Spleen (tissue), 13 donors: ENCODE measurements at places on chromosomes 7 and 10. TPM values are rescaled to one million over a fixed set of nuclear protein-coding genes. Genes with fewer than 3 reads are reported as not detected.

DNA sequence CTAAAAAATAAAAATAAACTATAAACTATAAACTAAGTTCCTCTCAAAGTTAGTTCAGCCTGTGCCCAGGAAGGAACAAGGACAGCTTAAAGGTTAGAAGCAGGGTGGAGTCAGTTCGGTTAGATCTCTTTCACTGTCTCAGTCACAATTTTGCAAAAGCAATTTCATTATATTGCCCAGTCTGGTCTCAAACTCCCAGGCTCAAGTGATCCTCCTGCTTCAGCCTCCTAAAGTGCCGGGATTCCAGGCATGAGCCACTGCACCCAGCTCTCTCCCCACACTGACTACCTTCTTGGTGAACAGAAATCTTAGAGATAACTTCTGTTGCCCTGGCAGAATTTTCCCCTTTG lies 146.3 kb upstream of the TRIM24 start:
- no peak for DNase-seq

GRCh38 chr7:22549667-22550513 lies 49.9 kb upstream of the STEAP1B start:
- DNase-seq = peak; percentile 88

GRCh38 chr7:129210256-129210988 lies 14.4 kb upstream of the AHCYL2 start:
- DNase-seq = peak; percentile 93

DNA sequence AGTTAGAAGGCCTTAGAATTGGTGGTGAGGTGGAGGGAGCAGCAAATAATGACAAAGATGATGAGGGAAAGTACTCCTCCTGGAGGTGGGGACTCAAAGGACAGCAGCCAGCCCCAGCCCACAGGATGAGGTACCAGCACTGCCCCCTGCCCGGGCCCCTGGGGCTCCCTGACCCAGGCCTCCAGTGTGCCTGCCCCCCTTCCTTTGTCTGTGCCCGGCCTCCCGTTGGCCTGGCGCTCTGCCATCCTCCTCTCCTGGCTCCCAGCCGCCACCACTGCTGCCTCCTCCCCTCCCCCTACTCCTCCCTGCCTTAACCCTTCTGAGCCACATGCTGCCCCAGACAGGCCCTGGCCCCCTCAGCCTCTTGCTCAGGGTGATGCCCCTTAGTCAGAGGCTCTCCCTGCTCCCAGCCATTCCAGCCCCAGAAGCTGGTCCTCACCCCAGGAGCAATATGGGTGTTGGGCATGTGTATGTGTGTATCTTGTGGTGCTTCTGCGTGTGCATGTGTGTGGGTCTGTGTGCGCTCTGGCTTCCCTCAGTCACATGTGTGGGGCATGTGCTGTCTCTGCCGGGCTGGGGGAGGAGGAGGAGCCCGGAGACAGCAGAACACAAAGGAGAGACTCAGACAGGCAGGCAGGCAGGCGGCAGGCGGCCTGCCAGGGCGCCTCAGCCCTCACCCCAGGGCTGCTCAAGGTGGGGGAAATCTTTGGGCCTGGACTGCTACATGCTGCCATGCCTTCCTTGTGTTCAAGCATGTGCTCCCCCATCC lies 2.6 kb downstream of the LDB1 start:
- DNase-seq = peak; percentile 88

DNA sequence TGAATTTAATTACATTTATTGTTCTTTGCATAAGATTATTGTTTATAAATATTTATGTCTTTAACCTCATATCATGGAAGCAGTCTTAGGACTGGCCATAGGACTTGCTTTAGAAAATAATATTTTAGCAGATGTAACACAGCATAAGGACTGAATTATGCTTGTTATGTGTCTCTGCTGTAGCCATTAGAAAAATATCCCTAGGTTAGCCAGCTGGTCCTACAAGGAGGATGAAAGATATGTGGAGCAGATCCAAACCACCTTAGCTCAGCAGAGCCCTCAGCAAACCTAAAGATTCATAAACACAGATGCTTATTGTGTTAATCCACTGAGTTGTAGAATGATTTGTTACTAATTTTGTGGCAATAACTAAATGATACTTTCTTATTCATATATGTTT lies 166.0 kb upstream of the COL1A2 start:
- DNase-seq = no peak

The PDE6C gene
- total RNA-seq = not detected
